Effector memory CD8-positive, alpha-beta T cell (primary cell): ENCODE measurements at places on chromosomes 3 and 15.

DNA sequence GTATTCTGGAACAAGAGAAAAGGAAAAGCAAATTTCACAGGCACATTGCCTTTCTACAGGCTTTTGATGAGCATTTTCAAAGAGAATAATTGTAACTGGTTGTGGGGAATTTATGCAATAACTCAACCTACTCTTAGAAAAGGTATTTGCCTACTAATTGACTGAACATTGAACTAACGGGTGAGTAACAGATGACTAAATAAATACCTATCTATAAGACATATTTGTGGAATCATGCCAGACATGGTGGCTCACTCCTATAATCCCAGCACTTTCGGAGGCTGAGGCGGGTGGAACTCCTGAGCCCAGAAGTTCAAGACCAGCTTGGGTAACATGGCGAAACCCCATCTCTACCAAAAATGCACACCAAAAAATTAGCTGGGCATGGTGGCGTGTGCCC lies 367.7 kb downstream of the CGGBP1 start:
- DNase-seq, result no peak

GRCh38 chr3:64559588-64559987 lies 128.2 kb downstream of the ADAMTS9 start:
- no peak for DNase-seq

DNA sequence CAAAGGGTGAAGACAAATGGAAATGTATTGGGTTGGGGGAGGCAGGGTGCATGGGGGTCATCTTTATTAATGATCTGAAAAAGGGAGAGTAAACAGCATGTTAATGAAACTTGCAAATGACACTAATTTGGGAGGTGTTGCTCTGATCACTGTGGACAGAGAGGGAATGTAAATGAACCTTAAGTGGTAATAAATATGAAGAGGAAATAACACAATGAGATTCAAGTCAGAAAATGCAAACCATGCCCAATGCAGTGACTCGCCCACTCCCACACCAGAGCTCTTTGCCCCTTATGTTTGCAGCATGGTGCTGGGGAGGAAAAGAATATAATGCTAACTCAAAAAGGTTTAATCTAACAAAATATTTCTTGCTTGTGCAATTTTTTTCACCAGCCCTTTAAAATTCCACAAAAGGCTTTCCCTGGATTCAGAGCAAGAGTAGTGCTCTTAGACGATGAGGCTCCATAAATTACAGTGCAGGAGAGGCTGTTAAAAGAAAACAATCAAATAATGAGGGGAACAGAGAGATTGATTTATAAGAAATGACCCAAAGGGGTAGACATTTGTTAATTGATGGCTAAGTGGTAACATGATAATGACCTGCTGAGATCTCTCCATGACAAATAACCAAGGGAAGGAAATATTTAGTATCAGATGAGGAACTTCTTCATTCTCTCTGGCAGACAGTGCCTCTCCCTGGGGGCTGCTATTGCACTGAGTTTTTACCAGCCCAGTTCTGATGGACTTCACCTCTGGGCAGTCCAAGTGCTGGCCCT lies 210.0 kb upstream of the PPP2R3A start:
- DNase-seq, result no peak

GRCh38 chr3:155512867-155513261 lies 219.4 kb upstream of the STRIT1 start:
- DNase-seq, result no peak

GRCh38 chr3:87270908-87271700 lies 5.3 kb downstream of the POU1F1 start:
- DNase-seq, result no peak

- DNase-seq, result no peak
Observed at GRCh38 chr15:68241088-68241935, 11.8 kb upstream of the CLN6 start.

DNA sequence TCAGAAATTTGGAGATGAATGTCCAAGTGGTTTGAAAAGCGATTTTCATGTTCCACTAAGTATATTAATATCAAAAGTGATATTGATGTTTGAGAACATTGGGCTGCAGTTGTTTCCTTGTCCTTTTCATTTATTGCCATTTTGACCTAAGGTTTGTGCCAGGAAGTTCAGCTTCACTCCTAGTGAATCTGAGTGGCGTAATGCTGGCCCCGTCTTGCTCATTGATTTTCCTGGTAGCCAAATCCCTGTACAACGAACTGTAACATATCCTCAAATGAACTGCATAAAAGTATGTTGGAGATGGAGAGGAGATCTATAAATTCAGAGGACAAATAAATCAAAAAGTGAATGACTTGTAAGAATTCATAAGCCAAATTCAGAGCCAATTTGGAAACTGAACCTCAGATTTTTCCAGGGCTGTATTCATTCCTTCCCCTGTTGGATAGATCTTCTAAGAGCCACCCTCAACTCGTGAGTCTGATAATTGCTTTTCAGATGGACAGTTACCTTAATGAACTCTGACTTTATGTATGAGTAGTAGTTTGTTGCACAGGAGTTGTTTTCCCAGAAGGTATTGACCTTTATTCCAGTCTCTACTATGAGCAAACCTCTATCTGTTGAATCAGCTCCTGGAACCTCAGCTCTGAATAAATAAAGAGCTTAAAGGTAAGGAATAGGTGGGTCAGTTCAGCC lies 72.8 kb downstream of the ITPR1 start:
- no peak for DNase-seq

GRCh38 chr3:195031574-195032003 lies 239.4 kb downstream of the XXYLT1 start:
- no peak for DNase-seq

DNA sequence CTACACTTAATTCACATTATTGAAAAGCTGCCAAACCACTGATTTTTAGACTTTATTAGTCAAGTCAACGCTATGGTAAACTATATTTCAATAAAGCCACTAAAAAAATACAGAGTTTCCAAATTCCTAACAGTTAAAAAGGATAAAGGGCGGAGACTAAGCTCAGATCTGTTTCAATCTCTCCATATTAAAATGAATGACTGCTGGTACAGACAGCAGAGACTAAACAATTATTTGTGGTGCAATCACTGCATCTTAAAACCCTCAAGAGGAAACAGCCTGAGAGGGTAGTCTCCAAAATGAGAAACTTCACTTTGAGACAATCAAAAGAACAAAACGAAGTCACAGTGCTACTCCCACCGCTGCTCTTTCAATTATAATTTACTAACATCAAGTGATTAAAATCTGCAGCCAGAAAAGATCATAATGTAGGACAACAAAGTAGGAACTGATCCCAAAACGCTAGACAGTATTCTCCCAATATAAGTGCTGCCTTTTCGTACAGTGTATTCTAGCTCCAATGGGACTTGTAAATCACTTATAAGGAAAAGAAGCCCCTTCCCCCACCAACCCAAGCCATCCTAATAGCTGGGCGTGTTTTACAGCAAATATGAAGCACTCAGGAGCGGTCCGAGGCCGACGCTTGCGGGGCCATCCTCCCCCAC lies 1.2 kb downstream of the UBP1 start:
- no peak for DNase-seq

- DNase-seq, result no peak
Observed at GRCh38 chr3:60844256-60844655, 407.0 kb downstream of the FHIT start.

DNA sequence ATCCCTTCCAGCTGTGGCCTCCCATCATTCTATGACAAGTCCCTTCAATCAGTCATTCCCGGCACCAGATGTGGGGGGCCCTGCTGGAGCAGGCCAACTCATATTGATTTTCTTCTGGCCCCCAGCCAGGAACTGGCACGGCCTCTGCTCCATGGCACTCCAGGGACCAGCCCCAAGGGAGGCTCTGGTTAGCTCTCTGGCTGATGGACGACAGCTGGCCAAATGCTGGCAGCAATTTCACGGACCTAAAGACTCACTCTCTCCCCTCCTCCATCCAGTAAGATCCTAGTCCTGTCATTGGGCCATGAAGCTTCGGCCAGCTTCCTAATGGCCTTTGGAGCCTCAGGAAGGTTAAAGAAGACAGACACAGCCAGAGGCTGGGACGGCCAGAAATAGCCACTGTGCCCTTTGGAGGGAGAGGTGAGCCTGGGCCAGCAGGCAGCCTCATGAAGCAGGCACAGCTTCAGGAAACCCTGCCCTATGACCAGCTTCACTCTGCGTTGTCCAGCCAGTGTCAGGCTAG lies 131.0 kb downstream of the MEX3B start:
- no peak for DNase-seq

DNA sequence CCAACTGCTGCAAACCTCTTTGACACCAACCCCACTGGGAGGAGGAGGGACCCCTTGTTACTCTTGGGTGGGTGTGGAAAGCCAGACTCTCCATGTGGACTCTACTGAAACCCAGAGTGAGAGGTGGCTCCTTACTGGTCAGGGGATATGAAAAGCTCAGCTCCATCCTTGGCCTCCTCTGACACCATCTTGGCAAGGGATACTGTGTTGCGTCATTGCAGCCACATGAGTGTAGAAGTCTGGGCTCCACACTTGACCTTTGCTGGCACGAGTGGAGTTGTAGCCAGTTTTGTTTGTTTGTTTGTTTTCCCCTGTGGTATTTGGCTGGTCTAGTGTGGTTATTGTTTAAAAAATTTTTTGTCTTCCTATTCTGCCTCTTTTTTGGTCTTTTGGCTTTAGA lies 289.1 kb downstream of the GAP43 start:
- no peak for DNase-seq

DNA sequence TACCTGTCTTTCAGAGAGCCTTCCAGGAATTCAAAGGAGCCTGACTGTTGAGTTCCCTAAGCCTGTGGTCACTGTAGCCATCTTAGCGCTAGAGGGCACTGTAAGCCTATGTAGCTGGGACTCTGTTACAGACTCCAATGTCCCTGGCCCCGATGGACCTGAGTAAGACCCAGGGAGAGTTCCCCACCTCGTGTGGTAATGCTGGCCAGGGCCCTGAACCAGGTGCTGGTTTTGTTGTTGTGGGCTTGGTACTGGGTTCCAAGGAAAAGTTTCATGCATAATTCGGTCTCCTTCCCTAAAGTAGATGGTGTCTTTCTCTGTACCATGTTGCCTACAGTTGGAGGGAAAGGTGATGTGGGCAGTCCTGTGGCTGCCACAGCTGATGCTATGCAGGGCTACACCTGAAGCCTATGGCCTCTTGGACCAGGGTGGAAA lies 32.4 kb downstream of the CDAN1 start:
- DNase-seq, result peak; percentile 60

- no peak for DNase-seq
Observed at GRCh38 chr3:71384388-71384787, 199.1 kb downstream of the FOXP1 start.

DNA sequence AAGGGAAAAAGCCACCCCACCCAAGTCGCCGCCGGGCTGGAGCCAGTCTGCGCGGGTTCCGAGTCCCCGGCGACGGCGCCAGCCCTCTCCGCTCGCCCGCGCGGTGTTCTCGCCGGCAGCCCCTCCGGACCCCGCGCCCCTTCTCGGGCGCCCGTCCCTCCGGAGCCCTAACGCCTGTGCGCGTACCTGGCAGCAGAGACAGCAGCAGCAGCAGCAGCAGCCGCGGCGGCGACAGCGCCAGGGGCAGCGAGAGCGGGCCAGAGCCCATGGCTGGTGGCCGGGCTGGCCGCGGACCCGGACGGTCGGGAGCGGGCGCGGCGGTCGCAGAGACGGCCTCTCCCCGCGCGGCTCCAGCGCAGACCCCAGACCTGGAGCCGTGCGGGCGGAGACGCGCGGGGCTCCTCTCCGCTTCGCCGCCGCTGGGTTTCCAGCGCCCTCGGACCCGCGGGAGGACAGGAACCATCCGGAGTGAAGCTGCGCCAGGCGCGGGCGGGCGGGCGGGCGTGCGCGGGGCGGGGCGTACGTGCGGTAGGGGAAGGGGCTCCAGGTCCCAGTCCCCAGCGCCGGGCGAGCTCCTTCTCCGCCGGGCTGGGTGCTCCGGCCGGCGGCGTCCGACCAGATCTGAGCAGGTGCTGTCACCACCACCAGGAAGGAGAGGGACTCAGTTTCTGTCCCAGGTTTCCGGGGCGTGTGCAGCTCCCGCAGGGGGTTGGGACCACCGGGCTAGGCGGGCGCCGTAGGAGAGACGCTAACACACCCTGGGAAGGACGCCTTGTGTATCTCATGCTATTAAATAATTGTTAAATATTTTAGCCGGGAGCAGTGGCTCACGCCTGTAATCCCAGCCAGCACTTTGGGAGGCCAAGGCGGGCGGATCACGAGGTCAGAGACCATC lies at the start of gene CHRNA3:
Gene CHRNA3, minus strand, starts transcription at position 470 of the 895 bp plus-strand sequence. Its CDS starts 202 bp downstream, at position 268.
- no peak for DNase-seq

DNA sequence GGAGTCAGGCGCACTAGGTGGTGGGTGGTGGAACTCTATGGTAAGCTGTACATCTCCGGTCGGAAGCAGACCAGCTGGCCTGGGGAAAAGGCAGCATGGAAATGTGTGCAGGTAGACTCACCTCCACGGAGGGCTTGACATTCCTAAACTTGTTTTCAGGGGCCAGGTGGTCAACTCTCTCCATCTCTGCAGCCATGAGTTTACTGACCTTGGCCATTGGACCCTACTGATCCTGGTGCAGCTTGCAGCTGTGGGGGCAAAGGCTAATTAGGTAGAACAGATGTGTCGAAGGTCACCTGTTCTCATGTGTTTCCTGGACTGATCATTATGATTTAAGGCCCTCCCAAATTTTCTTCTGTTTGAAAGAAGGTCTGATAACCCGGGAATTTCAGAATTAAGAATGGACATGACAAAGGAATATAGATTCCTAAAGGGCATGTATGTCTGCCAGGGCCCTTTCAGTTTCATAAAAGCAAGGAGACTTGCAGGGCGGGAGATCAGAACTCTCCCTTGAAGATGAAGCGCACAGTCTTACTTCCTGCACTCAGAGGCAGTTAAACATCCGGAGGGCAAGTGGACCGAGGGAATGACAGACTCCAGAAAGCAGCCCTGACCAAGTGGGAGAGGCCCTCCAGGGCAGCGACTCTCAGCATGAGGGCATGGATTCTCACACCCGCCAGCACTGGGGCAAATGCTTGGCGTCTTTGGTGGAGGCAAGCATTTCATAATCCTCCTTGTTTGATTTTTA lies 56.1 kb upstream of the CMTM7 start:
- no peak for DNase-seq

DNA sequence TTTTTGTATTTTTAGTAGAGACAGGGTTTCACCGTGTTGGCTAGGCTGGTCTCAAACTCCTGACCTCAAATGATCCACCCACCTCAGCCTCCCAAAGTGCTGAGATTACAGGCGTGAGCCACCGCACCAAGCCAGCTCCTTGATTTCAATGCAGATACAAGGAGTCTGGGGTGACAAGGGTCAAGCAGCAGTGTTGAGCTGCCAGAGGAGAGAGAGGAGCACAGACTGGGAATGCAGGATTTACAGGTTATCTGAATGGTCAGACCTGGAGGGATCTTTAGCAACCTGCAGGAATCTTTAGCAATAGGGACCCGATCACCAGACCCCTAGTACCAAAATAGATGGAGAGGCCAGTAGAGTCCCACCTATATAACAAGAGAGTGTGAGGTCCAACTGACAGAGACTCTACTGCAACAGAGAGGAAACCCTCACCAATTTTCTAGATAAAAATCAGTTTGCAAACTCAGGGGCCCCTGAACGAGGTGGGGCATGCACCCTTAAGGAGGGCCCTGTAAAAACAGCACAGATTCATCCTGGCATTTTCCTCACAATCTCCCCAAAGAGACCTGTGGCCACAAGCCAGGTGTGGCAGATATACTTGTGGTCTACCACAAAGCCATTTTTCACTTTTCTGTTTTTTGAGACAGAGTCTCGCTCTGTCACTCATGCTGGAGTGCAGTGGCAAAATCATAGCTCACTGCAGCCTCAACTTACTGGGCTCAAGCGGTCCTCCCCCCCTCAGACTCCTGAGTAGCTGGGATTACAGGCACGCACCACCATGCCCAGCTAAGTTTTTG lies 10.7 kb upstream of the SHISA5 start:
- DNase-seq, result no peak

GRCh38 chr3:154981664-154982063 lies 98.5 kb upstream of the MME start:
- DNase-seq, result no peak
